ENCODE measurements at places on chromosomes 12 and 14. TPM values are rescaled to one million over a fixed set of nuclear protein-coding genes. Genes with fewer than 3 reads are reported as not detected.

ATL1 gene
- 16.4 TPM for total RNA-seq

DPY19L2 gene
- 0.65 TPM for total RNA-seq

TAS2R14 gene
- 9.1 TPM for total RNA-seq

BCL11B gene
- total RNA-seq = not detected

LACRT gene
- total RNA-seq = not detected

SDR9C7 gene
- not detected for total RNA-seq

GPR84 gene
- under 0.01 TPM for total RNA-seq

PDZRN4 gene
- 0.13 TPM for total RNA-seq

KTN1 gene
- 190 TPM for total RNA-seq

ACSS3 gene
- 12.6 TPM for total RNA-seq

PLEKHH1 gene
- 0.86 TPM for total RNA-seq

KIF26A gene
- total RNA-seq = 0.78 TPM

IPO8 gene
- 43.8 TPM for total RNA-seq

OSBPL8 gene
- 174 TPM for total RNA-seq

NAA30 gene
- total RNA-seq = 24.2 TPM

All from articular chondrocyte of knee joint (primary cell).